ENCODE measurements at places on chromosomes 5 and 9.

DNA sequence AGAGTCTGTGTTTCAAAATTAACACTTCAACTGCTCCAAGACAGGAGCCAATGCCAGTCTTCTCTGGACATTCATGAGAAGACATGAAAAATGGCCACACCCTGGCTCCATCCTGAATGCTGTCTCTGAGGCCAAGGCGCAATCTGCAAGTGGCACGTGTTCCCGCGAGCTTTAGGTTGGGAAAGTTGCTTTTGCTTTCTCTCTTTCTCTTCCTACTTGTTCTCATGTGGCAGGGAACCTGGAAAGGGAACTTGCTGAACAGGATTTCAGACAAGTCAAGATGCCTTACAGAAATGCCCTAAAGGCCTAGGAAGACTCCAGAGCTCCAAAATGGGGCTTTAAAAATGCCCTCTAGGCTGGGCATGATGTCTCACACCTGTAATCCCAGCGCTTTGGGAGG is 91.9 kb upstream of the OTULINL start:
- DNase-seq: no peak

DNA sequence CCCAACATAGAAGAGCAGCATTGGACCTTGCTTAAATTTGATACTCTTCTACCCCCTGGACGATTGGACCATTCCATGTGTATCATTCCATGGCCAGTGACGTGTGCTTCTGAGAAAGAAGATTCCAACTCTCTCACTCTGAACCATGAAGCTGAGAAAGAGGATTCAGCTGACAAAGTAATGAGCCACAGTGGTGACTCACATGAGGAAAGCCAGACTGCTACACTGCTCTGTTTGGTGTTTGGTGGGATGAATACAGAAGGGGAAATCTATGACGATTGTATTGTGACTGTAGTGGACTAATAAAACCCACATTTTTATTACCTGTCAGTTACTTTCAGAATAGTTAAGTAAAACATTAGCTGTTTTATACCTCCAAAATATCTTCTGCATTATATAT is 7.5 kb downstream of the HSPA5 start:
- no peak for DNase-seq

- no peak for DNase-seq
Measured at GRCh38 chr5:35902046-35902672, 36.3 kb downstream of the CAPSL start.

GRCh38 chr5:68380078-68380477 is 164.5 kb downstream of the PIK3R1 start:
- DNase-seq: no peak

GRCh38 chr5:148070621-148071020 is 6.8 kb downstream of the SPINK5 start:
- no peak for DNase-seq

GRCh38 chr5:96648593-96648992 is 13.6 kb upstream of the CAST start:
- DNase-seq: no peak

DNA sequence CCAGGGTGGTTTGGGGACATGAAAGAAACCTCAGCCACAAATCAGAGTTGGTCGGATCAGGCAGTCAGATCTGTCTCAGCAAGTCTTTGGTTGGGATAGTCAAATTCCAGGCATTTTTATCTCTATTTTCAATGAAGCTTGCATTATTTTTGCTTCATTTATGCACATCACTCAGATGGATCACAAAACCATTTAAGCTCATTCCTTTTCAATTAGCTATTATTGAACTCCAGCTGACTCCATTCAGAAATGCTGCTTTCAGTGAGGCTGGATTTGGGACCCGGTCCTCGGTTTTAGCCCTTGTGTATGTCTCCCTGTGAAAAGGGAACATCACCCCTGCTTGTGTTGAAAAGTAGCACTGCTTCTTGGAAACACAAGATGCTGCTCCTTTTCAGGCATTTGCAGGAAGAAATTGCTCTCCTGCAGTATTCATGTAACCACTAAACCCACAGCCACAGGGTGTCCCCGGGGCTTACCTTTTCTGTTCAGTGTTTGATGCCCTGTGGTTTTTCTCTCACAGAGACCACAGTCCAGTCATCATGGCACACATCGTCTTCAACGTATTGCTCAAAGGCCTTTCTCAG is 232.9 kb downstream of the NFIB start:
- no peak for DNase-seq

All from stimulated activated CD4-positive, alpha-beta T cell treated with anti-CD3 and anti-CD28 coated beads, TNF-alpha, amount 100 ng/mL, for 1 hour (primary cell).